SK-N-MC (cell line): ENCODE measurements at places on chromosomes 2 and 18.
A peak's percentile ranks its signal among the peaks of the same experiment; 100 is the strongest.

DNA sequence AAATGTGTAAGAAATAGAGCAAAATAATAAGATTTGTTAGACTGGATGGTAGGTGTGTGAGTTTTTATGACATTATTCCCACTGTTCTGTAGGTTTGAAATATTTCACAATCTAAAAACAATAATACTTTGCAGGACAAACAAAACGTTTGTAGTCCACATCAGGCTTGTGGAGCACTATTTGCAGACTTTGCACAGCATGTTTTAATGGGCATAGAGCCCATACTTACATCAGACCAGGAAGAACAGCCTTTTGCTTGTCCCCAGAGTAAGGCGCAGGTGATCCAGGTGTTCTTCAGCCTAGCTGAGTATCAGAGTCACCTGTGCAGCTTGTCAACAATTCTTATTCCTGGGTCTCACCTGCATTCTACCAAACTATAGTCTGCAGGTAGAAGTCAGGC, 9.1 kb upstream of the STK39 start:
- no peak for DNase-seq

GRCh38 chr2:33335516-33335915, 140.9 kb upstream of the RASGRP3 start:
- no peak for DNase-seq

- no peak for DNase-seq
Measured at GRCh38 chr18:27861539-27861938, 315.4 kb downstream of the CDH2 start.

DNA sequence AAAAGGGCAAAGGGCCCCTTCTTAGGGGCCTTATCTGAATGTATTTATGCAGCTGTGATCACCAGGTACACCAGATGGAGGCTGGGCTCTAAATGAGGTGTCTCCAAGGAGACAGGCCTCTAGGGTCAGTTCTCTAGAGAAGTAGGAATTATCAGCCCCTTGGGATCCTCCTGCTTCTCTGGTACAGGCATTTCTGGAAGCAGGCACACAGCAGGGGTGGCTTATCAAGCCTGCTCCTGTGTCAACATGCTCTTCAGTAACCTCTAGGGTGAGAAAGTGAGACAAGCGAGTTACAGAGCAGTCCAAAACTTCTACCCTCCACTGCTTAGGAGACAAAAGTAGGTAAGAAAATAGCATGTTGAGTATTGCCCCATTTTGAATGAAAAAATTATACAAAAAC, 13.8 kb downstream of the TPGS2 start:
- no peak for DNase-seq

- DNase-seq: no peak
Measured at GRCh38 chr18:8607776-8608742, 1.2 kb upstream of the RAB12 start.

DNA sequence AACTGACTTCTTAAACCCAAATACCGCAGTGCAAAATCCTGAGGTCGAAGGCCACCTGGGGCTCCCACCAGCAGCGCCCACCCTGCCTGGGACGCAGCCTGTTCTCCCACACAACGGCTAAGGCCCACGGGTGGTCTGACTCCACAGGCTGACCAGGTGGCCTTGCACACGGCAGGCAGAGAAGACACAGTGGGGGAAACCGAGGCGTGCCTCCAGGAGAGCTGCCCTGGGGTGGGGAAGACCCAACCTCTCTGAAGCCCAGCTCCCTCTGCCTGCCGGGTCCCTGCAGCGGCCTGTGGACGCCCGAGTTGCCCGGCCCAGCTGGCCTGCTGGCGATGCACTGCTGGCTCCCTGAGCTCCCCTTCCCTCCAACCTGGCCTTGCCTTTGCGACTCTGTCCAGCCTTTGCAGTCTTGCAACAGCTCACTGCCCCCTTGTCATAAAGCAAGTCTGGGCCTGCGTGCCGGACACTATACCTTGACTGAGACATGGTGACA, 9.7 kb upstream of the SEMA4C start:
- no peak for DNase-seq

DNA sequence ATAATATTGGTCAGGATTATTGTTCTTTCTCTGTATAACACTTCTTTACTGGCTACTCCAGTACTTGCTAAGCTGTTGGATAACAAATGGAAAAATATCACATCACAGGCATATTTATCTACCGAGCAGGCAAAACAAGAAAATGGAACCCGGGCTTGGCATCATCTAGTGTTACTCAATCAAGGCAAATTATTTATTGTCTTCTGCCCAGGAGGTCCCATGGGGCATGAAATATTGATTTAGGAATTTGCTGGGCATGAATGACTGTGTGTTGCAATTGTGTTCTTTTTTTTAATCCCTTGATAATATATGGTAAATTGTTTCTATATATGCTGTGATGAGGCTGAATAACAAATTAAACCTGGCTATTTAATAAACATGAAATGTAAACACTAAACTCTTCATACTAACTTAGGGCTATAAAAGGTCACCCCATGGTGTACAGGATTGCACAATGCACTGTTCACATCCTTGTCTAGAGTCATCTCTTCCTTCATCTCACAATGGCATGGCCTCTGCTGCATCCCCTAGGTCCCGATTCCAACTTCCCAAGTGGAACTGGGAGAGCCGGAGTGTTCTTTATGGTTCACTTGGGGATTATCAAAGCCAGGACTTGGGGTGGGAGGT, 2.2 kb upstream of the PARD3B start:
- DNase-seq: no peak

DNA sequence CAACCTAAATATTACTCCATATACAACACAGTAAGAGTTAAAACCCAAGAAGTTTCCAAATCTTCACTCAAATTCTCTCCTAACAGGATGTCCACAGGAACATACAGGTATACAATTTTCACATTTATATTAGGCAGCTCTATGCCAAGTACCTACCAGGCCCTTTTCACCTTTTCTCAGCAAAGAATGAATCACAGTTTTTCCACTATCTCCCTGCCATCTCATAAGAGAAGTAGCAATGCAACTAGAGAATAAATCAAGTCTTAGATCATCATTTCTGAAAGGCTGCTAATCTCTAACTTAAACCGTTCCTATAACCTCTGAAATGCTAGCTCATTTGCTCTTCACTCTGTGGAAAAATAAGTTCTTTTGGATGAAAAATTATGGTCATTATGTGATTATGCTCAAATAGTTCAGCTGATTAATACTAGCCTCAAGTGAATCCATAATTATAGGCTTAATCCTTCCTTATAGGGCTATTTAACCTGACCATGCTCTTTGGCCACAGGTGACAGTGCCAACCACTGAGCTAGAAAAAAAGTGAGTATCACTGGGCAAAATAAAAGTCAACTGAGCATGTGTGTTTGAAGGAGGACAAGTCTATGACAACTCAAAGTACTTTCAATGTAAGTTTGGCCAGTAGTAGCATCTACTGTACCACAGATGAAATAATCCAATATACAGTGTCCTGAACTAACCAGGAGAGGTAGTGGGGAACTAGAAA, 79.7 kb downstream of the COBLL1 start:
- DNase-seq: no peak

DNA sequence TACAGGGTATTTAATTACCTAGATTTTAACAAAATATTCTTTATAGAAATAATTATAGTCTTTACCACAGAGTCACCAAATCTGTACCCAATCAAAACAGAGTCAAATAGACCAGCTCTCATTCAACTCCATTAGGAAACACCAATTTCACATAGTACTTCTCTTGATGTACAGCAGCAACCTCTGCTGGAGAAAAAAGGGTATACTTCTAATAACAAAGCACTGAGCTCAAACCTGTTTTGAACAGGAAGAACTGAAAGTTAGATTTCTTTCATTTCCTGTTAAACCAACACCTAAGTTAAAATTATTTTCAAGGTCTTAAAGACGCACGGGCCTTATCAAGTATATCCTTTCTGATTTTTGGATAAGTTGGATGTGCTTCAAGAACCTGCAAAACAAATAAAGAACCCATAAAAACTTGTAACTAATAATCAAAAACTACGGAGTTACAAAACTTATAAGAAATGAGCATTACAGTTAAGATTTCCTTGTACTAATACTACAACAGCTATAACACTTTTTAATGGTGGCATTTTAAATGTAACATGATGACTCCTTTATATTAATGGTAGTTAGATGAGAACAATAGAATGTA, 79.0 kb downstream of the TTC21B start:
- peak; percentile 80 for DNase-seq

DNA sequence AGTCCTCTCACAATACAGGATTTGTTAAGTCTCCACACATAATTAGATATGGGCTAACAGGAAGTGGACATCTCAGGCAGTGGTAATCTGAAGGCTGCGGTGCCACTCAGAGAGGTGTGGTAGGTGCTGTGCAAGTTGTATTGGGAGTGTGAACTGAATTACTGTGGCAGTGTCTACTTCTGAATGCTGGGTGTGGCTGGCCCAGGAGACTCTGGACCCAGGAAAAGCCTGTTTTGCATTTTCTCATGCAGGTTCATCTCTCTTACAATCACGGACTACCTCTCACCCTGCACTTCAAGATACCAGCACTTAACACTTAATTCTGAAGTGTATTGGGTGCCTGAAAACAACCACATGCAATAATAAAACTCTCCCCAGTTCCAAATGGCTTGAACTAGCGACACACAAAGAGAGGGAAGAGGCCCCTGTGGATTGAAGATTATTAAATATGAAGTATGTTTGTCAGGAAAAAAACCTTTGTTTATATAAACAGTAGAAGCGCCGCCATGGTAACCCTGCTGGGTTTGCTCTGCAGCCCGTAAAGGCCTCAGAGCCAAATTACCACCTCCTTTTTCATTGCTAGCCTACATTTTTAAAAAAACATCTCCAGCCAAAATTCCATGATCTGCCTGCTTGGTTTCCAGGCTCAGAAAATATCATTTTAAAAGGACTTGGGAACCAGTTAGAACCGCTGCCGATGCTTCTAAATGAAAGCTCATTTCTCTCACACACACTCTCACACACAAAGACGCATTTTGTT, 77.5 kb downstream of the GFPT1 start:
- peak; percentile 18 for DNase-seq

GRCh38 chr2:134727385-134727784, 8.6 kb upstream of the TMEM163 start:
- no peak for DNase-seq

DNA sequence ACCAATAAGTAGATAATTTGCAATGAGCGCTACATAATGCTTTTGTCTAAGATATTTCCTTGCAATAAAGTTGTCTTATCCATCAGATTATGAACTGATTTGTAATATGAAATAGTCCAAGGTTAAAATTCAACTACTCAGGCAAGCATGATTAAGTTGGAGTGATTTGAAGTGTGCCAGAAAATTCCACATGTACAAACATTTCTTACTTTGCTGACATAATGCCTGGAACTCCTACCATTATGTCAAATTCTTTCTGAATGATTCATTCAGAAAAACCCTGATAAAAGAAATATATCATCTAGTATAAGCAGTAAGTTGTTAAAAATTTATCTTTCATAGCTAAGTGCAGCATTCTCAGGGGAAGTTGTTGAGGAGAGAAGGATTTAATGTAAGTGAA, 87.3 kb downstream of the CBLN2 start:
- no peak for DNase-seq

- DNase-seq: no peak
Measured at GRCh38 chr2:189486237-189486770, 45.0 kb downstream of the WDR75 start.

DNA sequence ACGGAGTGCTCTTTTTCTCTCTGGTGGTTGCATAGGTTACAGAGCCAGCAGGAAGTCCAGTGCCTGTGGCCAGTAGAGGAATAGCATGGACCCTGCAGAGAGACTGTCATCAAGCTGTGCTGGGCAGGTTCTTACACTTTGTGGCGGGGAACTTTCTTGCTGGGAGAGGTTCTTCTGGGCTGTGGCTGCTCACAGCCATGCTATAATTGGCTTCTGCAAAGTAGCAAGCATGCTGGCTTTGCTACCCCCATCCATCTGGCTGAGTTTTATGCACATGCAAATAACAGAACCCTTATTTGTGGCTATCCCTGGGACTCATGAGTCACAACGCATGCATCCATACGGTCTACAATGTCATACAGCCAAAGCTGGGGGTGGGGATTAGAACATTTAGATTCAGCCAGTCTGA, 68.9 kb downstream of the PLCL1 start:
- no peak for DNase-seq

GRCh38 chr2:61214171-61214570, 52.2 kb downstream of the C2orf74 start:
- DNase-seq: no peak

DNA sequence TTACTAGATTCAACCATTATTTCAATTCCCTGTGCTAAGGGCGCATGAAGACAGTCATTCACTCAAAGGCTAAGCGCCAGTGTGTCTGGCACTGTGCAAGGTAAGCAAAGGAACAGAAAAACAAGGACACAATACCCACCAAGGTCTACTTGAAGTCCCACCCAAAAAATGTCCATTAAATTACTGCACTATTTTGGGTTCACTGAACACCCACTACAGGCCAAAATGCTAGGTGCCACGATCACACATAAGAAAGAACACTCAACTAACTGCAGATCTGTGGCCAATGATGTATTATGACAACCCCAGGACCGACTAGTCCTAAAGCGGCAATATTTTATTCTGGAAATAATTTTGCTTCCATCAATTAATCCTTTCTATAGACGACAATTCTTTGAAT, 1.8 kb downstream of the TMEM131 start:
- DNase-seq: no peak

DNA sequence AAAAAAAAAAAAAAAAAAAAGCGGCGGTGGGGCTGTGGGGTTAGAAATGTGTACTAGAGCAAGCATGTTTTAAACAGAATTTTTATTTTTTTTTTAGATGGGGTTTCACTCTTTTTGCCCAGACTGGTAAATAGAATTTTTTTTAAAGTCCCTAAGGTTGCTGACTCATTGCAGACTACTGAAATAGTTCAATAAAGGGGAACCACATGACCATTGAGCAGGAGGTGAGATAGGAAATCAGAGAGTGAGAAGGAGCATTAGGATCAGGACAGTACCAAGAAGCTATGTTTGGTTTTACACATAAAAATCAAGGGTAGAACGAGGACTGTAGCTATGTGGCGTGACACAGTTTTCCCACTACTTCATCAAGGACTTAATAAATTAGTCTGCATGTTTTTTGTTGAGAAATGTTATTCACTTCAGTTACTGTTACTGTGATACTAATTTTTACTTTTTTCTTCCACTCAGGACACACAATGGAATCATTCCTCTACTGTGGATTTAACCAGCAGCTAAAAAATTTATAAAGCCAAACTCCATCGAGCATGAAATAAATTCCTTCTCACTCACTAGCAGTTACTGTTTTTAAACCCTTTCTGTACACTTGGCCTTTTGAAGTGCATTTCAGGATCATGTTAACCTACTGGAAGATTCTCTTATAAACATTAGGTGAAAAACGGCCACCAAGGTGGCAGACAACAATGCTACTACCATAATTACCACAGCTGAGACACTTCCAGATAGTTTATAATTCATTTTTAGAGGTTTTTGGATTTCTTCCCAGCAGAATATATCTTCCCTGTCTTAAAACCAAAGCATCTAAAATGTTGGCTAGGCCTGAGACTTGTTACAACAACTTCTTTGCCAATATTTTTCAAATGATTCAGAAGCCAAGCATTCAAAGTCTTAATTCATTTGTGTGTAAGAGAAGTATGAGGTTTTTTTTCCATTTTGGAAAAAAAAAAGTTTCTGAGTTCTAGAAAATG, 33.2 kb downstream of the LAMA1 start:
- DNase-seq: no peak

- no peak for DNase-seq
Measured at GRCh38 chr2:28291811-28292440, 100.7 kb upstream of the FOSL2 start.
